Fibroblast of gingiva (primary cell): ENCODE measurements at places on chromosomes 3 and 15.

DNA sequence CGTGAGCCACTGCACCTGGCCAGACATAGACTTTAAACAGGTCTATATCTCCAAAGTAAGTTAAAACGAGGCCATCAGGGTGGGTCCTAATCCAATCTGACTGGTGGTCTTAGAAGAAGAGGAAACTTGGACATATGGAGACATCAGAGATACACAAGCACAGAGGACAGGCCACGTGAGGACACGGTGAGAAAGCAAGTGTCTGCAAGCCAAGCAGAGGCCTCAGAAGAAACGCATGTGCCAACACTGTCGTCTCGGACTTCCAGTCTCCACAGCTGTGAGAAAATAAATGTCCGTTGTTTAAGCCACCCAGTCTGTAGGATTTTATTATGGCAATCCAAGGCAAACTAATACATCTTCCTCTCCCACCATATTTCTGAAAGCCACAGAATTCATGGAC is 43.9 kb downstream of the MRPL46 start:
- DNase-seq, result no peak

GRCh38 chr15:73965094-73965757 is 26.9 kb downstream of the STOML1 start:
- no peak for DNase-seq

- DNase-seq, result no peak
These were observed 123.2 kb downstream of the LRRK1 start for GRCh38 chr15:101042320-101042719.

DNA sequence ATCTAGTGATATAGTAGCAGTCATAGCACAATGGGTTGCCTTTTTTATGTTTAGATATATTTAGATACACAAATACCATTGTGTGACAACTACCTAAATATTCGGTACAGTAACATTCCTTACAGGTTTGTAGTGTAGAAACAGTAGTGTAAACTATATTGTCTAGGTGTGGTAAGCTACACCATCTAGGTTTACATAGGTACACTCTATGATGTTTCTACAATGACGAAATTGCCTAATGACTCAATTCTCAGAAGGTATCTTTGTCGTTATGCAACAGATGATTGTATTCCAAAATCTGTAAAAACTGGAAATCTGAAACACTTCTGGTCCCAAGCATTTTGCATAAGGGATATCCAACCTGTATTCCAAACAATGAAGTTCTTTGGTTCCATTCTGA is 24.3 kb downstream of the PLOD2 start:
- DNase-seq, result no peak

- no peak for DNase-seq
These were observed 353.1 kb upstream of the ALCAM start for GRCh38 chr3:105013657-105014056.

- DNase-seq, result no peak
These were observed 149.8 kb downstream of the TMCO5A start for GRCh38 chr15:38084289-38084688.

GRCh38 chr3:139906418-139906817 is 28.6 kb upstream of the CLSTN2 start:
- DNase-seq, result peak; percentile 19

GRCh38 chr15:99273801-99274200 is 22.5 kb downstream of the LRRC28 start:
- no peak for DNase-seq

DNA sequence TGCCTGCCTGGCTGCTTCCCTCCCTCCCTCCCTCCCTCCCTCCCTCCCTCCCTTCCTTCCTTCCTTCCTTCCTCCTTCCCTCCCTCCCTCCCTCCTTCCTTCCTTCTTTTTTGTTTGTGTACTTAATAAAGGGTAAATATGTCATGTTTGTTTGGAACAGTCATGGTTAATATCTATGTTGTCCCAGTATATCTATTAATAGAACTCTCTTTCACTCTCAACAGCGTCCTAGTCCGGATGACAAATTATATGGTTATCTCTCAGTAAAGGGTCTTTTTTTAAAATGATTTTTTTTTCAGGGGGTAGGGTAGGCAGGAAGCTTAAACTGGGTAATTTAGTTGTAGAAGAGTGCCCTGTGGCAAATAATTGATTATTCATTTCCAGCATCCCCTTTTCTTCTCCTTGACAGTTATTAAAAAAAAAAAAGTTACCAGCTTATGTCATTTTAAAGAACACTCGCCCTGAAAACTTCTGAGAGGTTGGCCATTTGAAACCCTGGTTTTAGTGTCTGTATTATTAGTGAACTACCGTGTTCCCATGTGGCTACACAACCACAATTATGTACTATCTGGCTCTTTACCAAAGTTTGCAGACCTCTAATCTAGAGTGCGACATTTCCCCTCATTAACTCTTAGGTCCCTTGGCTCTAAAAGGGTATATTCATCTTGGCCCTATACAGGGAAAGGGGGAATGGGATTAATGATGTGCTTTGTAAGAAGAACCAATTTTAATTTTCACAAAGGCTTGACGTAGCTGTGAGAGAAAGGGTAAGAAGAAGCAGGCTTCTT is 13.7 kb downstream of the TAGLN3 start:
- DNase-seq, result no peak

- no peak for DNase-seq
These were observed 208.4 kb upstream of the ZPLD1 start for GRCh38 chr3:102226463-102226862.

- peak; percentile 59 for DNase-seq
These were observed 3.6 kb downstream of the CTNNB1 start for GRCh38 chr3:41202834-41203345.

DNA sequence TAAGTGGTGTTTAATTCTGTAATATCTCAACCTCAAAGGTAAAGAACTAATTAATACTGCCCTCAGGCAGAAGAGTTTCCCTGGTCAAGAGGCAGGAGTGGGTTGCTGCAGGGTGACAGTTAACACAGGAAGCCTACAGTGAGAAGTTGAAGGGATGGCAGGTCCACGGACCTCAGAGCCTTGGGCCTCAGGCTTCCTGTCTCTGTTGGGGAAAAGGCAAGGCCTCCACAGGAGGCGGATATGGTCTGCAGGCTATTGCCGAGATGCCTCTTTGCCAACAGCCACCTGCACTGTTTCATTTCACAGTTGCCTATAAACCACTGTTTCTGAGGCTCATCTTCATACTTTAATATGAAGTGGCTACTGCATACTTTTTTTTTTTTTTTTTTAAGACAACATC is 33.3 kb upstream of the RPN1 start:
- DNase-seq, result no peak

DNA sequence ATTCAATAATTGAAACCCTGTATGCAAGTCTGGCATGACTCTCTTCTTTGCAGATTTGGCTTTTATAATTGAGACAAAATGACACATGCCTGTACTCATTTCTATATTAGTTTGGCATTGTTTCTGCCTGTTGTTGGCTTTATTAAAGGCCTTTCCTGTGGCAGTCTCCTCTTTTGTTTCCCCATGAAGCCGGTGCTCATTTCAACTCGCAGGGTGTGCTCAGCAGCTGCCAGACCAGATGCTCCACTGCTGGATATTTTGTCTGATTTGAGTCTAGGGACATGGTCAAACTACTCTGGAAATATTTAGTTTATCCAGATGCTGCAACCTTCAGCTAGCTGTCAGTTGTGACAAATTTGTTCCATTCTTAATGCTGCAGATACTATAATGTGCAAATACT is 445.3 kb downstream of the NAALADL2 start:
- DNase-seq, result no peak

DNA sequence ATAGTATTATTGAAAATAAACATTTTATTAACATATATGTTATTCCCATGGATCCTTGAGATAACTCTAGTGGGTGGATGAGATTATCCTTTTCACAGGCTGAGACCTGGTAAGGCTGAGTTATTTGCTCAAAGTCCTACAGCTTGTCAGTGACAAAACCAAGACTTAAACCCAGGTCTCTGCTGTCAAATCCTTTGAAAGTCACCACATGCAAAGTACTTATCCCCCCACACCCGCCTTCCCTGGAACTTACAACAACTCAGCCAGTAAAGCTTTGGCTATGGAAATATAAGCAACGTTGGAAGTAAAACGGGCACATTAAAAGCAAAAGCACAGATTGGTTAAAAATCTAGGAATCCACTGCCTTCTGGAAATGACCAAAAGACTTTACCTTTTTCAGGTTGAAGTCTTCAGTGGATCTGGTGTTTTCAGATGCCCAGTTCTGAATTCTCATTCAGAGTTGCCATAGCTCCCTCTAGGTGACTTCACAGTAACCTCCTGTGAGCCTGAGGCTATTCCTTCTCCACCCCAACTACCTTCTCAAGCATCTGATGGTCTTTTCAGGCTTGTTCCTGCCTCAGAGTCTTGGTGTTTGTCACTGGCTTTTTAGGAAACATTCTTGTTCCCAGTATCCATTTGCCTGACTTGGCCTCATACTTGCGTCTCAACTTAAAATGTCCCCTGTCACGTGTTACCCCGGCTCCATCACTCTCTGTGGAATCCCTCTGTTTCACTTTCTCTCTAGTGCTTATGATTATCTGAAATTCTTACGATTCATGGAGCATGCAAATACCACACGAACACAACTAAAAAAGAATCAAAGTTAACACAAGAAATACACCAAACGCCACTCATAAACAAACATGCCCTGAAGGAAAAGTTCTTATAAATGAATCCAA is 131.2 kb downstream of the MAGI1 start:
- no peak for DNase-seq

DNA sequence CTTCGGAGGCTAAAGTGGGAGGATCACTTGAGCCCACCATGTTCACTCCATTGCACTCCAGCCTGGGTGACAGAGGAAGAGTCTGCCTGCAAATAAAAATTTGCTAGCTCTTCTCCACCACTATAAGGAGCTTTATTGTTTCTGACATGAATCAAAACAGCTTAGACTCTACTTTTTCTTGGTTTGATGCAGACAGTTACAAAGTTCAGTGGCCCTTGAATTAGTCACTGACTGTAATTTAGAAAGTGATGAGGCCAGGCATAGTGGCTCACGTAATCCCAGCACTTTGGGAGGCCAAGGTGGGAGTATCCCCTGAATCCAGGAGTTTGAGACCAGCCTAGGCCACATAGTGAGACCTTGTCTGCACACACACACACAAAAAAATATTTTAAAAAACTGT is 172.4 kb upstream of the CGNL1 start:
- no peak for DNase-seq

DNA sequence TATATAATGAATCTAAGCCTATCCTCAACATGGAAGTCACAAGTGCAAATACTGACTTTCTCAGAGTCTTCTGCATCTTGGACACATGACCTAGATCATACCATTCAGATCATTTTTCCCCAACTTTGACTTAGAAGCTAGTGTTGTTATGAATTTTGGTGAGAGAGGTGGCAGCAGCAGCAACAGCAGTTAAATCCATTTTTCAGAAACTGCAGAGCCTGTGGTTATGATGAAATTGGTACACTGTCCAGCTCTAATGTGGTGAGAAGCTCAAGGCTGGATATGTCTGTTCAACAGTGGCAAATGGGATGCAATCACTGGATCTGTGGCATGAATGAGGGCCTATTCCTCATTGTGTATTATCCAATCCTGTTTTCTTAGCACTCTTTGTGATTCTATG is 290.1 kb upstream of the SATB1 start:
- DNase-seq, result no peak

DNA sequence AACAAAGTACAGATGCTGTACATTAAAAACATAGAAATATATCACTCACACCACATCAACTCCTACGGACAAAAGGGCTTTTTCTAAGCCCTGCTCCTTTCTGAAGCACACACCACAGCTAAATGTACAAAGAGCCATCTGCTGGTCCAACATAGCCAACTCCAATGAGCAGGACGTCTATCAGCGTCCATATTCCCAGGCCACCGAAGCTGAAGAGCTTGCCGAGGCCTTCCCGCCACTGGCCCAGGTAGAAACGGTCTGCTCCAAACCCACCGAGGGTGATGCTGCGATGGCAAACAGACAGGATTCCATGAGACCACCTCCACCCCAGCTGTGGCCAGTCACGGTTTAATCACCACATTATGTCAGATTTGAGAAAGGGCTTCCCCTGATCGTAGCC is 9.8 kb downstream of the TM2D3 start:
- DNase-seq, result no peak

- DNase-seq, result peak; percentile 51
These were observed 183.2 kb upstream of the NR2E3 start for GRCh38 chr15:71627188-71627587.

- peak; percentile 51 for DNase-seq
These were observed at the start of gene LARP6 for GRCh38 chr15:70853973-70854665. LARP6 (minus strand) TSS chr15:70854157; CDS start chr15:70854088, 69 bp downstream.

DNA sequence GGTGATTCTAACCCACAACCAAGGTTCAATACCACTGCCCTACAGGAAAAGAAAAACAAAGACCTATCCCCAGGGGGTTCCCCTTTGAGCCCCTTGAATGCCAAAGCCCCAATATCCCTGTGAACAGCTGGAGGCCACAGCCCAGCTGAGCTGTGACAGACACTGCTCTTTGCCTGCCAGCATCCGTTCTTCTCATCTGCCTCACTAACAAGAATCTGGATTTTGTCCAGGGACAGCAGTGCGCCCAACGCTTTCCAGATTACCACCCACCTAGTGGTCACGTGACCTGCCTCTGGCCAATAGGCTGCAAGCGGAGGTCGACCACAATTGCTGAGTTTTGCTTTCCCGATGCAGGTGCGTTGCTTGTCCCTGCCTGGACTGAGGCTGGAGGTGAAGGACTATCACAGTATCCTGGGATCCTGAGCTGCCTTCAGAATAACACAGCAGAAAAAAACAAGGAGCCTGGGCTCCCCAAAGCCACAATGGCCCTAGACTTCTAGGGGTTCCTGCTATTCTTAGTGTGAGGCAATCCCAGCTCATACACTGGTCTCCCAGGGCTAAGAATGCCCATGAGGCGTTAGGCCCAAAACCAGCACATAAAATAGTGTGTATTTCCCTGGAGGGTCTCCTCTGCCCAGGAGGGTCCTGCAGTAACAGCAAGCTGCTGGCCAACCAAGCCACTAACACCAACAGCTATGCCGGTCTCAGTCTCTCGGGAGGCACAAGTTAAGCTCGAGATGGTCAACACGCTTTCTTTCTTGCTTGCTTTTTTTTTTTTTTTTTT is 13.8 kb downstream of the BDH1 start:
- DNase-seq, result peak; percentile 69

GRCh38 chr15:33411596-33412540 is 101.1 kb downstream of the RYR3 start:
- DNase-seq, result no peak

DNA sequence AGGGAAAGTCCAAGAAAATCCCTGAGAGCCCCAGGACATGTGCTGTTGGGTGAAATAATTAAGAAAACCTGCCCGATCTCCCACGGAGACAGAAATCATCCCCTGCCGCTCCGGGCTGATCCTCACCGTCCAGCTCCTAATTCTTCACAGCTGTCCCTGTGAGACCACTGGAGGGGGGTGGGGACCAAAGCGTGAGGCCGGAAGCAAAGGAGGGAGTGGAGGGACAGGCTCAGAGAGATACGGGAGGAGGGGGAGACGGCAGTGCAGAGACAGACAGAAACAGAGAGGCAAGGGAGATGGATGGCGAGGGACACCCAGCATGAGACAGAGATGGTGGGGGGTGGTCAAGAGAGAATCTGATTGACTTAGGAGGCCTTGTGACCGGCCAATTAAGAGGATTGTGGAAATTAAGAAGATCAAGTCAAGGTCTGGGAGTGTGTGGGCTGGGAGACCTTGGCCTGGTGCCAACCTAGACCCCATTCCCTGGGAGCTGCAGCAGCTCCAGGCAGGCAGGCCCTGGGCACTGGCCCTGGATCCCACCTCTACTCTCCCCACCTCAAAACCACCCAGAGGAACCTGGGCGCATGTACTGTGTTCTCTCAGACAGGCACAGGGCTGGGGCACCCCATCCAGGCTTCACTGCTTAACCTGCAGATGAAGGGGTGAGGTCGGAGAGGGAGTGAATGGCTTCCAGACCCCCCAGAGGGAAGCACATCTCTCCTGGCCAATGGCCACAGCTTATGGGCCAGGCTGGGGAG is 113.2 kb upstream of the ALDH1A3 start:
- DNase-seq, result peak; percentile 42
